ENCODE measurements at places on chromosomes 5 and 9.

DNA sequence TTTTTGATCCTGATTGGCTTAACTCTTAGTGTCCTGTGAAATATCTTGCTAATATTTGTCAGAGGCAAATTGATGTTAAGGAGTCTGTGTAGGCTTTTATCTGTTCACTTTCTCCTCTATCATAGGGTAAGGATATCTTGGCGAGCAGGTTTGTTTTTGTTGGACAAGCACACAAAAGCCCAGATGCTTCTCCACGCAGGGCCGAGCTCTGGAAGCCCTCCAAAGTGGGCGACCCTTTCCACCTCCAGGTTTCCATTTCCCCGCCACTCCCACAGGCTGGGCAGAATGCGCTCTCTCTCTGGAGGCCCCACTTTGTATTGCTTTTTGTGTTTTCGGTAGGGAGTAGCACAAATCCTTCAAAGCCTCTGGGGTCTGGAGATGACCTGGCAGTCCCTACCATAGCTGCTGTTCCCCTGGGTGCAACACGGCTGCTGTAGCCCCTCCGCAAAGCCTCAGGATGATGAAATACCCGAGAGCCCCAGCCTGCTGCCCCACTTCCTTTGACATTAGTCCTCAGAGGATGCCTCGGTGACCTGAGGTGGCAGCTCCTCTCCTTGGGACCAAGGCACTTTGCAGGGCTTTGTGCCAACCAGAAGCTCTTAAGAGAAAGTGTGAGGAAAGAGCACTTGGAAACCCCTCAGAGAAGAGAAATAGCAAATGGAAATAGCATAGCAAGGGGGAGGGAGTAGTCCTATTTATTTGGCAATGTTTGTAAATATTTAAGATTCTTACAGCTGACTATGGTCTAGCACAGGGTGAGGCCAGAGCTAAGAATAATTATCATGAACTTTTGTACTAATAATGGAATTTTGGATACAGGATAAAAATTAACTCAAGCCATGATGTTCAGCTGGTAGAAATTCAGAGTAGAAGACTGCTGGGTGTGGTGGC lies 122.8 kb downstream of the ARHGEF28 start:
- DNase-seq, result no peak

GRCh38 chr9:7523426-7524043 lies 276.0 kb downstream of the DMAC1 start:
- no peak for DNase-seq

DNA sequence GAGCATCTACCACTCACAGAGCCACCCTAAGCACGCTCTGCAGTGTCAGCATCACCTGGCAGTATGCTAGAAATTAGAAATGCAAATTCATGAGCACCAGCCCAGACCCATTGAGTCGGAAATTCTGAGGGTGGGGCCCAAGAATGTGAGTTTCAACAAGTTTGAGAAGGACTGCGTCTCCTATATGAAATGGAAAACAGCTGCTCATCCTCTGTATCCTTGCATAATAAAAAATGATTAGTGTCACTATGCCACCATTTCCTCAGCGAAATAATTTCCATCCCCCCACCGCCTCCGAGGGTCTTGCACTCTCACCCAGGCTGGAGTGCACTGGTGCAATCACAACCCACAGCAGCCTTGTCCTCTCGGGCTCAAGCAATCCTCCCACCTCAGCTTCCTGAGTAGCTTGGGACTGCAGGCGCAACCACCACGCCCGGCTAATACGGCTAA lies 1.3 kb upstream of the IQGAP2 start:
- no peak for DNase-seq

- DNase-seq, result no peak
Measured at GRCh38 chr5:177981296-177982071, 14.6 kb downstream of the PROP1 start.

All from anterior cingulate cortex (tissue), 58 donors.